ENCODE measurements at places on chromosomes 6 and 20.
A peak's percentile ranks its signal among the peaks of the same experiment; 100 is the strongest.

DNA sequence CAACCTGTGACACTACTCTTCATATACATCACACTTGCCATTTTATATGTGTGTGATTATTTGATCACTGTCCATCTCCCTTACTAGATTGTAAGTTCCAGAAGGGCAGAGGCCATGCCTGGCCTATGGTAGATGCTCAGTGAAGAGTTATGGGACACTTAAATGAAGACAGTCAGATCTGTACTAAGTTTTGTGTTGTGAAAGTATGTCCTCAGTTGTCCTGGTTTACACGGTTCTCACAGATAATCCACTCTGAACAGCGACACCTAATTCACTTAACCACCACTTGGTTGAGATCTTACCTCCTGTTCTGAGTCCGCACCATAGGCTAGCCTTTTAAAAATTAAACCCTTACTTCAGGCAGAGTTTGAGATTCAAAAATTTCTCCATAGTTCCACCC, 434.1 kb upstream of the SOX4 start:
- H3K27ac ChIP-seq: no peak overlapping the region
- H3K27me3 ChIP-seq: no peaks in the 10 kb centered on the region
- H3K4me1 ChIP-seq: peaks cover 14% of the 10 kb centered on the region
- H3K36me3 ChIP-seq: no peaks in the 10 kb centered on the region

GRCh38 chr20:32960849-32961731, 43.1 kb downstream of the SUN5 start:
- H3K4me3 ChIP-seq: no peak overlapping the region
- no peak for DNase-seq
- H3K4me1 ChIP-seq: peaks cover 28% of the 10 kb centered on the region
- no peak overlapping the region for H3K27ac ChIP-seq
- H3K27me3 ChIP-seq: no peaks in the 10 kb centered on the region

DNA sequence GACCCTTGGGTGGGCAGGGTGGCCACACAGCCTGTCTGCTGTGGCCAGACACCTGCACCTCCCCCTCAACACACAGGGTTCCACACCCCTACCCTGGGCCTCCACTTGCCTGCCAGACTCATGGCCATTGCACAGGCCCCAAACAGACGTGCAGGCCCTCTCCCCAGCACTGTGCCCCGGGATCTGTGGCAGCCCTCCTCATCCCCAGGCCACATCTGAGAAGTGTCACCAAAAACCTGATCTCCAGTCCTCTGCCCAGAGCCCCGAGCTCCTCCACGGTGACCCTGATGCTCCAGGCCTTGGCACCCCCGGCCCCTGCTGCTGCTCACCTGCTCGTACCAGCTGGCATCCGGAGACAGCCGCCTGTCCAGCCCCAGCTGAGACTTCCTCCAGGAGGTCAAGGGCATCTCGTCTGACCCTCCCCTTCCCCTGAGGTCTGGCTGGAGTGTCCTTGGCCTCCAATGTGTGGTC, 160.1 kb downstream of the DLL1 start:
- no peaks in the 10 kb centered on the region for H3K36me3 ChIP-seq
- H3K27me3 ChIP-seq: peaks cover 10% of the 10 kb centered on the region
- no peak overlapping the region for H3K27ac ChIP-seq
- no peak for DNase-seq
- no peak overlapping the region for H3K4me3 ChIP-seq

DNA sequence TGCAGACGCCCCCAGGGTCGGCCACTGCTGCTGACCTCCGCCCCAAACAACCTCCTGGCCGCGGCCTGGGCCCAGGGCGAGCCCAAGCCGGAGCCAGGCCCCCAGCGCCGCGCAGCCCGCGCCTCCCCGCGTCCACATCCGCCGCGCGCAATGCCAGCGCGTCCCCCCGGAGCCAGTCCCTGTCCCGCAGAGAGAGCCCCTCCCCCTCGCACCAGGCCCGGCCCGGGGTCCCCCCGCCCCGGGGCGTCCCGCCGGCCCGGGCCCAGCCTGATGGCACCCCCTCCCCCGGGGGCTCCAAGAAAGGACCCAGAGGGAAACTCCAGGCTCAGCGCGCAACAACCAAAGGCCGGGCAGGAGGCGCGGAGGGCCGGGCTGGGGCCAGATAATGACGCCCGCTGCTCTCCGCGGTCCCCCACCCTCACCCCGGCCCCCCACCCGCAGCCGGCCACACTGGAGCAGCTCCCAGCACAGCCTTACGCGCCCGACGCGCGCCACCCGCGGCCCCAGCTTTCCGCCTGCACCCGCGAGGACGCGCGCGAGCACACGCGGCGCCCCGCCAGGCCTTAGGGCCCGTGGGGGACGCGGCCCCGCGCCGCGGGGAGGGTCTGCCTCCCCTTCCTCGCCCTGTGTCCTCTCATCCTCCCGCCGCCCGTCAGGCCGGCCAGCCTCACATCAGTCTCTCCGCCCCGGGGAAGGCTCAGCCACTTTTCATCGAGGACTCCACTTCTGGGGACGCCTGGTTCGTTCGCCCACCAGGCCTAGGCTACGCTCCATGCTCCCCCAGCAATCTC, 12.9 kb upstream of the SLC22A7 start:
- H3K4me3 ChIP-seq: no peak overlapping the region
- H3K27me3 ChIP-seq: peaks cover 51% of the 10 kb centered on the region
- no peak for DNase-seq

DNA sequence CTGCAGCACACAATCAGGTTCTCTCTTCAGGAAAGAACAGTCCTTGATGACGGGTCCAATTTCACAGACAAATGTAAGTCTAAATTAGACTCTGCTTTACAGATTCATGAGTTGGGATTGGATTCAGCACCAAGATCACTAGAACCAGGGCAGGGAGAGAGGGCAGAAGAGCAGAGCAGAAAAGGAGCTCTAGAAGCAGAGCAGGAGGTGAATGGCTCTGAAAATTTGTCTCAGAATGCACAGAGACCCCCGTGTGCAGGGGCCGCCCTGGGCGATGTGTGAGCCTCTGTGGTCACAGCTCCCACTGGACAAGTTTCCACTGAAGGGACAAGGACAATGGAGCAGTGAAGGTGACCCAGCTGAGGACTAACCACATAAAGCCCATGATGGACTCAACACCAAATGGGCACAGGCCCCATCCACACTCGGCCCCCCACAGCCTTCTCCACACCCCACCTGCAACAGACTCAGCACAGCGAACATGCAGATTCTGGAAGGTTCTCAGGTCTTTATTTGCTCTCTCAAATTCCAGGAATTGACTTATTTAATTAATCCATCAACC, 3.5 kb downstream of the HLA-B start:
- DNase-seq: peak; percentile 16
- H3K4me3 ChIP-seq: peak overlapping the region; percentile 99
- peak overlapping the region; percentile 100 for H3K27ac ChIP-seq
- H3K36me3 ChIP-seq: peaks cover 86% of the 10 kb centered on the region
- H3K27me3 ChIP-seq: no peaks in the 10 kb centered on the region

GRCh38 chr6:16711546-16712254, 49.6 kb downstream of the ATXN1 start:
- H3K4me3 ChIP-seq: peak overlapping the region; percentile 68
- DNase-seq: peak; percentile 36
- no peaks in the 10 kb centered on the region for H3K27me3 ChIP-seq
- H3K36me3 ChIP-seq: peaks cover 9% of the 10 kb centered on the region
- peaks cover 46% of the 10 kb centered on the region for H3K4me1 ChIP-seq

- H3K27ac ChIP-seq: no peak overlapping the region
- no peak for DNase-seq
- H3K4me1 ChIP-seq: peaks cover 45% of the 10 kb centered on the region
- no peaks in the 10 kb centered on the region for H3K27me3 ChIP-seq
- no peak overlapping the region for H3K4me3 ChIP-seq
These were observed 12.9 kb downstream of the MAPRE1 start for GRCh38 chr20:32832664-32833063.

DNA sequence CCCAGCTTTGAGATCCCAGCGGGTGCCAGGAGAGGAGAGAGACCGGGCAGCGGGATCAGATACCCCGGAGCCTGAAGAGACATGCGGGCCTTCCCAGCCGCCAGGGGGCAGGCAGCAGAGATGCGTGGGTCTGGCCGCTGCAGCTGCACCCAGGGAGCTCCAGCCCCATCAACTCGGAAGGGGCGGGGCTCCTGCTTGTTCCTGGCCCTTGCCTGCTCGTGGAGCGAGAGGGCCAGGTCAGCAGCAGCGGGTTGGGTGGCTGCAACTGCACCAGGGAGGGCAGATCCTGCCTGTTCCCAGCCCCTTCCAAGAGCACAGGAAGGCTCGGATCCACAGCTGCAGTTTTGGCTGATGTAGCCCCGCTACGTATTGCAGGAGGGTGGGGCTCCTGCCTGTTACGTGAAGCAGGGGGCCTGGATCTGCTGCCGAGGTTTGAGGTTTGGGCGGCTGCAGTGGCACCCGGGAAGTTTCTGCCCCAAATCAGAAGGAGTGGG, 532.8 kb downstream of the RFPL4B start:
- H3K4me1 ChIP-seq: no peaks in the 10 kb centered on the region
- no peak overlapping the region for H3K27ac ChIP-seq
- peak overlapping the region; percentile 37 for H3K4me3 ChIP-seq
- H3K36me3 ChIP-seq: no peaks in the 10 kb centered on the region
- H3K27me3 ChIP-seq: no peaks in the 10 kb centered on the region
- no peak for DNase-seq

DNA sequence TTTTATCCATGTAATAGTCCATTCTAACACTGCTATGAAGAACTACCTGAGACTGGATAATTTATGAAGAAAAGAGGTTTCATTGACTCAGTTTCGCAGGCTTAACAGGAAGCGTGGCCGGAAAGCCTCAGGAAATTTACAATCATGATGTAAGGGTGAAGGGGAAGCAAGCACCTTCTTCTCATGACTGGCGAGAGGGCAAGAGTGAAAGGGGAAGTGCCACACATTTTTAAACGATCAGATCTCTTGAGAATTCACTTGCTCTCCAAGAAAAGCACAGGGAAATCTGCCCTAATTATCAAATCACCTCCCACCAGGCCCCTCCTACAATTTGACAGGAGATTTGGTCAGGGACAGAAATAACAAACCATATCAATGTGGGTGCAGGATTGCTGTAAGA, 859.7 kb downstream of the EPHA7 start:
- H3K4me1 ChIP-seq: no peaks in the 10 kb centered on the region
- H3K27ac ChIP-seq: no peak overlapping the region
- H3K36me3 ChIP-seq: no peaks in the 10 kb centered on the region
- no peak for DNase-seq
- no peaks in the 10 kb centered on the region for H3K27me3 ChIP-seq

DNA sequence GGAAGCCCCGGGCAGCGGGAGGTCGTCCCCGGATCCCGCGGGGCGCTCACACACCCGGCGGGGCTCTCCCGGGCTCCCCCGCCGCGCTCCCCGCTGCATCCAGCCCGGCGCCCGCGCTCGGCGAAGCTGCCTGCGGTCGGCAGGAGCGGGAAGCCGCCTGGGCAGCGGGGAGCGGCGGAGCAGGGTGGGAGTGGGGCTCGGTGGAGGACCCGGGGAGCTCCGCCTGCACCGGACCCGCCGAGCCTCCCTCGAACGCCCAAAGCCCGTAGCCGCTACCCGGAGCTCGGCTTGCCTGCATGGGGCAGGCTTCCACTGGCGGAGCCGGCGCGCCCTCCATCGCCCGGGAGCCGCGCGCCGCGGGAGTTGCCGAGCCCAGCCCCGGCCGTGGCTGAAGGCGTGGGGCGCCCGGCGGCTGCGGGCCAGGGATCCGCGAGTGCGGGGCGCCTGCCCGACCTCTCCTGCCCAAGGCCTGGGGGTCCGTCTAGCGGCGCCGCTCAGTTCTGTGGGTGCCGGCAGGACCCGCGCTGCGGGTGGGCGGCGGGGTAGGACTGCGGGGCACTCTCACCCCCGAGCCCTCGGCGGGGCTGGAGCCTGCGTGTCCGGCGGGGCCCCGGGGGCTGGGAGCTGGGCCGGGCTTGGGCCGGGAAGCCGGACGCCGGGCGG, 671 bp downstream of the CDH4 start:
- no peak overlapping the region for H3K4me3 ChIP-seq
- H3K27ac ChIP-seq: no peak overlapping the region
- H3K36me3 ChIP-seq: no peaks in the 10 kb centered on the region
- H3K4me1 ChIP-seq: no peaks in the 10 kb centered on the region
- H3K27me3 ChIP-seq: peaks cover 73% of the 10 kb centered on the region

- peaks cover 15% of the 10 kb centered on the region for H3K36me3 ChIP-seq
- peak overlapping the region; percentile 87 for H3K4me3 ChIP-seq
- H3K27ac ChIP-seq: peak overlapping the region; percentile 90
These were observed 989 bp downstream of the FITM2 start for GRCh38 chr20:44309763-44310663.

DNA sequence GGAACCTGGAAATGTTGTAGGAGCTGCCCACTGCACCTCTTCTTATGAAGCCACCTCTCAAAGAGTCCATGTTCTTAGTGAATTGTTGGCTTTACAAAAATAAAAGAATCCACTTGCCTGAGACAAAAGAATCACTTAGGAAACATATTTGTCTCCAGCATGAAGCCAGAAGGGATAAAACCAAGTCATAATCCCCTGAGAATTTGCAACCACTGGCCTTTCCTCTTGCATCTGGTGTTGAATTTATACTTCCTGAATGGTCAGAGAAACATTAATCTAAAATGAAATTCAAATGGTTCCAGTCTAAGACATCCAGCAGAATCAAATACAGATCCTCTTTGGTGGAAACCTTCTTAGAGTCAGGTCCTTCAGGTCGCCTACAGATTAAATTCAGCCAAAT, 192.5 kb upstream of the ECI2 start:
- no peaks in the 10 kb centered on the region for H3K36me3 ChIP-seq
- peaks cover 21% of the 10 kb centered on the region for H3K27me3 ChIP-seq
- no peaks in the 10 kb centered on the region for H3K4me1 ChIP-seq
- no peak for DNase-seq

- no peak overlapping the region for H3K27ac ChIP-seq
- DNase-seq: no peak
- peaks cover 23% of the 10 kb centered on the region for H3K36me3 ChIP-seq
- peaks cover 43% of the 10 kb centered on the region for H3K4me1 ChIP-seq
- no peak overlapping the region for H3K4me3 ChIP-seq
- no peaks in the 10 kb centered on the region for H3K27me3 ChIP-seq
These were observed 2.5 kb downstream of the MEA1 start for GRCh38 chr6:43011207-43011606.

GRCh38 chr6:127117979-127118297, 533 bp upstream of the RSPO3 start:
- peak overlapping the region; percentile 32 for H3K4me3 ChIP-seq
- H3K27me3 ChIP-seq: peaks cover 84% of the 10 kb centered on the region
- no peaks in the 10 kb centered on the region for H3K36me3 ChIP-seq
- H3K27ac ChIP-seq: no peak overlapping the region
- no peak for DNase-seq

GRCh38 chr20:37899105-37900045, 3.6 kb upstream of the VSTM2L start:
- H3K27ac ChIP-seq: no peak overlapping the region
- no peak overlapping the region for H3K4me3 ChIP-seq
- DNase-seq: no peak
- H3K36me3 ChIP-seq: no peaks in the 10 kb centered on the region

DNA sequence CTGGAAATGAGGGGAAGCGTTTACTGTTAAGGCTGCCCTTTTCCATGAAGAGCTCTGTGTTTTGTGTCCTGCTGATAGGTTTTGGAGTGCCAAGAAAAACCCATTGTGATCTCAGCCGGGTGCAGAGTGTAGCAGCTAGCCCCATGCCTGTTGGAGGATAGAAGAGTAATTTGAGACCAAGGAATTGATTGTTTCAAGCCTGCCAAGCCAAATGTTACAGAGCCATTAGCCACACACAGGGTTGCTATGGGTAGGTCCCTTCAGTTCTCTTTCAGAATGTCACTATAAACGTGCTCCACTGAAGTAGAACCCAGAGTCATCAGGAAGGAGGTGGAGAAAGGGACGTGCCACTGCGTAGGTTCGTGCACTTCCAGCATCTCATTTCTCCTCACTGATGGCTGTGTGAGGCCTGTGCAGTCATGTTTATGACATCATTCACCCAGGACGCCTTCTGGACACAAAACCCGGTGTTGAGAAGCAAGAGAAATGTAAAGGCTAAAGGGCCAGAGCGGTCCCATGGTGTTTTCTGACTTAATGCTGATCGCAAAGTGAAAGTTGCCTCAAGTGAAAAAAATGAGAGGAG, 6.6 kb downstream of the GMPR start:
- H3K27me3 ChIP-seq: peaks cover 20% of the 10 kb centered on the region
- H3K36me3 ChIP-seq: no peaks in the 10 kb centered on the region
- no peak for DNase-seq
- H3K27ac ChIP-seq: no peak overlapping the region
- H3K4me1 ChIP-seq: no peaks in the 10 kb centered on the region

Measured in central memory CD8-positive, alpha-beta T cell (primary cell).